ENCODE measurements at places on chromosomes 6 and 20. TPM values are rescaled to one million over a fixed set of nuclear protein-coding genes. Genes with fewer than 3 reads are reported as not detected.

LAMA4 gene
- total RNA-seq: 29.7 TPM

RAET1L gene
- not detected for total RNA-seq

COL20A1 gene
- total RNA-seq: not detected

RBL1 gene
- 7.5 TPM for total RNA-seq

KCNK5 gene
- total RNA-seq: not detected

RAB44 gene
- total RNA-seq: not detected

SLC17A3 gene
- total RNA-seq: not detected

EEF1A2 gene
- total RNA-seq: 1.3 TPM

TCP11 gene
- total RNA-seq: 0.56 TPM

MLIP gene
- not detected for total RNA-seq

AURKA gene
- 83.3 TPM for total RNA-seq

TRAPPC3L gene
- not detected for total RNA-seq

PCMTD2 gene
- total RNA-seq: 28.3 TPM

PKHD1 gene
- total RNA-seq: not detected

LKAAEAR1 gene
- not detected for total RNA-seq

FOXA2 gene
- total RNA-seq: not detected

ZFP57 gene
- not detected for total RNA-seq

CABLES2 gene
- 1.1 TPM for total RNA-seq

DPPA5 gene
- not detected for total RNA-seq

THBD gene
- total RNA-seq: under 0.01 TPM

SUMO4 gene
- total RNA-seq: 2.2 TPM

LGSN gene
- not detected for total RNA-seq

RUNX2 gene
- 3.1 TPM for total RNA-seq

CCN2 gene
- 211 TPM for total RNA-seq

PPARD gene
- total RNA-seq: 10.4 TPM

HCK gene
- not detected for total RNA-seq

ISM1 gene
- not detected for total RNA-seq

POU5F1 gene
- not detected for total RNA-seq

ZFAND3 gene
- 10.9 TPM for total RNA-seq

SPATA2 gene
- total RNA-seq: 1.4 TPM

ANGPT4 gene
- total RNA-seq: not detected

CTCFL gene
- total RNA-seq: not detected

DZANK1 gene
- 0.83 TPM for total RNA-seq

LPA gene
- total RNA-seq: not detected

SCRT2 gene
- total RNA-seq: not detected

KCNK16 gene
- total RNA-seq: not detected

ADAM33 gene
- under 0.01 TPM for total RNA-seq

POU3F2 gene
- not detected for total RNA-seq

GHRH gene
- not detected for total RNA-seq

WFDC9 gene
- not detected for total RNA-seq

SLCO4A1 gene
- 0.56 TPM for total RNA-seq

UNC5CL gene
- not detected for total RNA-seq

DDAH2 gene
- total RNA-seq: 40.0 TPM

KIFC1 gene
- total RNA-seq: 33.9 TPM

SEMG2 gene
- not detected for total RNA-seq

SLC12A5 gene
- total RNA-seq: not detected

BMP6 gene
- total RNA-seq: 0.28 TPM
